Endodermal cell (in vitro differentiated cells): ENCODE measurements at places on chromosomes 16 and 17. TPM values are rescaled to one million over a fixed set of nuclear protein-coding genes. Genes with fewer than 3 reads are reported as not detected.
A peak's percentile ranks its signal among the peaks of the same experiment; 100 is the strongest.

DNA sequence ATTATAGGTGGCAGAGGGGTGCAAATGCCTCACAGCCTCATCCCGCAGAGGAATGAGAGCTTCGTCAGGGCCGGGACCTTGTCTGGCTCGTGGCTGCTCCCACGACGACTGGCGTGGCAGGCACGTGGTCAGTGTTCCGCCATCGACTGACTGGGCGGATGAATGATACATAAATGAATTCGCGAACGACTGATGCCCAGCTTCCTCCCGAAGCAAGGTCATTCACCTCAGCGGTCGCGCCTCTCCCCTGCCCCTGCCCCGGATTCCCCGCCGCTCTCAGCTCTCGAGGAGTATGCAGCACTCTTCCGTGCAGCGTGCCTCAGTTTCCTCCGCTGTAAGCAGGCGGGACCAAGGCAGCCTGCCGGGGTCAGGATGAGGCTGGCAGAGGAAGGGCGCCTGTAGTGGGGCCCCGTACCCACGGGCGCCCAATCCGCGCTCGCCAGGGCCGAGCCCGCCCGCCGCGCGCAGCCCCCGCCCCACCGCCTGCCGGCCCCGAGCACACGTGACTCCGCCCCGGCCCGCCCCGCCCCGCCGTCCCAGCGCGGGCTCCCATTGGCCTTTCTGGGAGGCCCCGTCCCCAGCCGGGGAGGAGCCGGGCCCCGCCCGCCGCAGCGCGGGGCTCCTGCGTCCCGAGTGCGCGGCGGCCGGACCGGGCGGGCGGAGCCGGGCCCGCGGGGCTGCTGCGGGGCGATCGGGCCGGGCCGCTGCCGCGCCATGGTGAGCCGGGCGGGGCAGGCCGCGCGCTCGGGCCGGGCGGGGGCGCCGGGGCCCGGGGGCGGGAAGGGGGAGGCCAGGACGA, at the start of gene SNN:
Gene SNN (plus strand): TSS at position 632 of the 799 bp plus-strand sequence. CDS start 7,605 bp downstream, outside the sequence.
- H3K27ac ChIP-seq, result peak within 1 kb of the TSS; percentile 89
- H3K36me3 ChIP-seq, result no peaks in the 10 kb centered on the region
- no peaks in the 10 kb centered on the region for H3K27me3 ChIP-seq
- H3K4me3 ChIP-seq, result peak within 1 kb of the TSS; percentile 83
- peaks cover 12% of the 10 kb centered on the region for H3K4me1 ChIP-seq
- DNase-seq, result peak; percentile 93

Gene ITGB3
- 0.73 and 0.81 TPM in 2 replicates for total RNA-seq

GRCh38 chr17:17152385-17152784, 53.7 kb downstream of the PLD6 start:
- H3K27ac ChIP-seq, result no peak overlapping the region
- H3K4me1 ChIP-seq, result no peaks in the 10 kb centered on the region
- peaks cover 43% of the 10 kb centered on the region for H3K36me3 ChIP-seq
- H3K27me3 ChIP-seq, result no peaks in the 10 kb centered on the region

Gene OR1G1
- not detected in 2 replicates for total RNA-seq

Gene ABCC11
- total RNA-seq, result 0.40 to 0.77 TPM in 2 of 3 replicates, not detected in the other

DNA sequence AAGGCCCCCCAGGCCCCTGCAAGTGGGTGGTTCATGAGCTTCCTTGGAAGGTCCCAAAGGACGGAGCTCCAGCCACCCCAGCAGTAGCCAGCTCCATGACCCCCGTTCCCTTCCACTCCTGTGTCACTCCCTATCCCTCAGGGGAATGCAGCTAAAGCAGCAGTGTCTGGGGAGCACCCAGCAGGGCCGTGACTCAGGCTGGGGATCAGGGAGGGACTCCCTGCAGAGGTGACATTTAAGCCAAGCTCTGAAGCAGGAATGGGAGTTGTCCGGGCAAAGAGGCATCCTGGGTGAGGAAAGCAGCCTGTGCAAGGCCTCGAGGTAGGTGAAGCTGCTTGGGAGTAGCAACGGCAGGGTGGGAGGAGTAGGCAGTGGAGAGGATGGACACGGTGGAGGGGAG, 11.1 kb upstream of the NPTX1 start:
- H3K4me1 ChIP-seq, result peaks cover 8% of the 10 kb centered on the region
- H3K27ac ChIP-seq, result no peak overlapping the region
- no peak overlapping the region for H3K4me3 ChIP-seq
- H3K27me3 ChIP-seq, result peaks cover 9% of the 10 kb centered on the region
- peak; percentile 61 for DNase-seq

- no peak overlapping the region for H3K4me3 ChIP-seq
- H3K27me3 ChIP-seq, result no peaks in the 10 kb centered on the region
- peak; percentile 25 for DNase-seq
- no peaks in the 10 kb centered on the region for H3K4me1 ChIP-seq
- peaks cover 14% of the 10 kb centered on the region for H3K36me3 ChIP-seq
These were observed 53.6 kb upstream of the ICAM2 start for GRCh38 chr17:64073771-64074703.

GRCh38 chr16:86387468-86388440, 122.6 kb upstream of the FOXF1 start:
- DNase-seq, result no peak
- H3K36me3 ChIP-seq, result no peaks in the 10 kb centered on the region
- no peaks in the 10 kb centered on the region for H3K4me1 ChIP-seq
- H3K4me3 ChIP-seq, result no peak overlapping the region

DNA sequence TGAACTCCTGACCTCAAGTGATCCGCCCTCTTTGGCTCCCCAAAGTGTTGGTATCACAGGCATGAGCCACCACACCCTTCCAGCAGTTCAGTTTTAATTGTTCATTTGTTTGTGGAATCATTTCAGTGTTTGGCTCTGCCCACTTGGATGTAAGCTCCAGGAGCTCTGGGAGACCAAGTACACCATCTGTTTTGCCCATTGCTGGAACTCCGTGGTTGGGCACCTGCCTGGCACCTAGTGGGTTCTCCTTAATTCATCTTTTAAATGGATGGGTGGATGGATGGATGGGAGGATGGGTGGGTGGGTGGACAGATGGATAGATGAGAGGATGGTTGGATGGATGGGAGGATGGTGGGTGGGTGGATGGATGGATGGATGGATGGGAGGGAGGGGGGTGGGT, 953 bp upstream of the NECAB2 start:
- no peaks in the 10 kb centered on the region for H3K36me3 ChIP-seq
- H3K4me3 ChIP-seq, result no peak overlapping the region
- H3K27ac ChIP-seq, result no peak overlapping the region
- no peak for DNase-seq
